ENCODE measurements at places on chromosomes 6 and 20.

DNA sequence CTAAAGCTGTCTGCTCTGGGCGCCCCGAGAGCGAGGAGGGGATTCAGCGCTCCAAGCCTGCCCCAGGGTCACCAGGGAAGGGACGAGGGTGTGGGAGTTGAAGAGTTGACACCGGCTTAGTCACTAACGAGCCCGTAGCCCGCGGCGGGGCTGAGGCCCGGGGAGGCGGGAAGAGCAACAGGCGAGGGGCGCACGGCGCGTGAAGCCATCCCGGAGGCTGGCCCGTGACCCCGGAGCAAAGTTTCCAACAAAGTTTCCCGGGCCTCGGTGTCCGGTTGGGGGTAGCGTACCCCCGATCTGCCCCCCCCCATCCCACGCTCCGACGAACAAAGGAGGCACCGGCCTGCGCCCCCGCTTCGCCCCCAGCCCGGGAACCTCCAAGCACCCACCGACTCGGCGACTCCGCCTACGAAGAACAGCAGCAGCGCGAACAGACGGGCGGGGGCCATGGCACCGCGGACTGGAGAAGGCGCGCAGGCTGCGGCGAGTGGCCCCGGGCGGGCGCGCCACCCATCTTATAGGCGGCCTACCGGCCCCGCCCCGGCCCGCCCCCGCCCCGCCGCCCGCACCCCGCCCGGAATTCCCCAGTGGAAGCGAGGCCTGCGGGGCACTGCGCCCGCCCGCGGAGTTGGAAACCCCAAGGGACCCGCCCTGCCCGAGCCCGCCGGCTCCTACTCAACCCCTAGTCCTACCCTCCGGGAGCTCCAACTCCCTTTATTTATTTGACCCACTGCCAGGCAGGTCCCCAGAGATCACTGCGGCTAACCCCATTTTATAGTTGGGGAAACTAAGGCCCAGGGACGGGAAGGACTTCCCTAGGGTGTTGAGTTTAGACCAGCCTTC, at the start of gene SDC4:
SDC4 (minus strand) TSS at position 489 of the 843 bp plus-strand sequence; CDS start at position 449, 40 bp downstream.
- DNase-seq = peak; percentile 76

- DNase-seq = no peak
Observed at GRCh38 chr6:32785781-32786533, 22.6 kb upstream of the HLA-DQB2 start.

DNA sequence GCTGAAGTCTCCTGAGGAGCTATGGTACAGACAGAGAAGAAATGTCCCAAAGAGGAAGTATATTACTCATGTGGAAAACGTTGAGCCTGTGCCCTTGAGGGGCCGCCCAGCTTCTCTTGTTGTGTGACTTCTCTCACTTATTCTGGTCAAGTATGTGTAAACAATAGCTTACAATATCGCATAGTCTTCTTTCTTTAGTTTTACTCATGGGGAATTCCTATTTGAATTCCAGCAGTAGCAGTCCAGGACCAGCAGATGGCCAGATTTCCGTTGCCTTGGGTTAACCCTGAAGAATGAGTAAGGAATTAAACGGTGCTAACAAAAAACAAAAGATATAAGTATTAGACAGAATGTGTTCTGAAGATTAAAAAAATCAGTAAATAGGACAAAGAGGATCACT, 522.0 kb upstream of the GJE1 start:
- no peak for DNase-seq

DNA sequence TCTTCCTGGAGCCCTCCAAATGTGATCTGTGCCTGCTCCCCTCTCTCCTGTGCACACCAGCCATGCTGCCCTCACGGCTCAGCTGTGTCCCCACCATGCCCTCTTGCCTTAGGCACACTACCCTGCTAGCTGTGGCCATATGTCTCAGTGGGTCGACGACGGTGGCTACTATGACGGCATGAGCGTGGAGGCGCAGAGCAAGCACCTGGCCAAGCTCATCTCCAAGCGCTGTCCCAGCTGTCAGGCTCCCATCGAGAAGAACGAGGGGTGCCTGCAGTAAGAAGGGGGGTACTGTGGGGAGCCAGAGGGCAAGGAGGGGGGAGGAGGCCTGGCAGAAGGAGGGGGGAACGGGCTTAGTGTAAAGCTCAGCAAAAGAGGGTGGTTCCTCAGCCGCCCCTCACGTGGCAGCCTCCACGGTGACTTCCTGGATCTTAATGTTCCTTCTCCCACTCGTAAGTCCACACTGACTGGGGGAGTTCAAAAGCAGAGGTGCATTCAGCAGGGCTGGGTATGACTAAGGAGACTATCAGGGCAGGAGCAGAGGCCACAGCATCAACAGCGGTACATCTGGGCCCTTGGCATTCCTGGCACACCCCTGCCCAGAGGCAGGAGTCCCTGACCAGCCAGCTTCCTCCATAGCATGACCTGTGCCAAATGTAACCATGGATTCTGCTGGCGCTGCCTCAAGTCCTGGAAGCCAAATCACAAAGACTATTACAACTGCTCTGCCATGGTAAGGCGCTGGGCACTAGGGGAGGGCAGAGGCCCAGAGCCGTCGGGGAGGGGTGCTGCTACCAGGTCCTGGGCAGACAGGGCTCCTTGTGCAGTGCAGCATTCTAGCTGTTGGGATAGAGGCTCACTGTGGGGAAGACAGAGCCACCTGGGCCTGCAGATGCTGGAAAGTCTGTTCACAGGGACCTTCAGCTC, 8.0 kb downstream of the DNPH1 start:
- DNase-seq = no peak

- no peak for DNase-seq
Observed at GRCh38 chr6:12490351-12490903, 200.3 kb downstream of the EDN1 start.

- peak; percentile 20 for DNase-seq
Observed at GRCh38 chr20:17622086-17622850, 52.4 kb downstream of the DSTN start.

- peak; percentile 68 for DNase-seq
Observed at GRCh38 chr6:135183002-135183531, 2.0 kb downstream of the MYB start.

- DNase-seq = no peak
Observed at GRCh38 chr6:84685983-84686584, 78.3 kb downstream of the TBX18 start.

GRCh38 chr20:57610261-57610952, 9.8 kb downstream of the ZBP1 start:
- DNase-seq = peak; percentile 13

DNA sequence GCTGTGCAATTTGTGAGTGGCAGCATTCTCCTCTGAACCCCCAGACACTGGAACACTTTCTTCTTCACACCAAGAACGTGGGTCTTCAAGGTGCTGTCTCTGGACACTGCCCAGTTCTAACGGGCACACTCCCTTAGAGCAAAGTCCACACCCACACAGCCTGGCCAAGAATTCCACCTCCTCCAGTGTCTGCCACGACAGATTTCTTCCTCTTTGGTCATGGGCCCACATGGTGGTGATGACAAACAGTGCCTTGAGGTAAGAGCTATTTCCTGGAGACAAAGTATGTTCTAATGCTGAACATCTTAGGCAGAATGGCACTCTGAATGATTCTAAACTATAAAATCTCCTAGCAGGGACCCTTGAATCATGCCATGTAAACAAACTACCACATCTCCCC, 25.5 kb upstream of the SSTR4 start:
- no peak for DNase-seq

DNA sequence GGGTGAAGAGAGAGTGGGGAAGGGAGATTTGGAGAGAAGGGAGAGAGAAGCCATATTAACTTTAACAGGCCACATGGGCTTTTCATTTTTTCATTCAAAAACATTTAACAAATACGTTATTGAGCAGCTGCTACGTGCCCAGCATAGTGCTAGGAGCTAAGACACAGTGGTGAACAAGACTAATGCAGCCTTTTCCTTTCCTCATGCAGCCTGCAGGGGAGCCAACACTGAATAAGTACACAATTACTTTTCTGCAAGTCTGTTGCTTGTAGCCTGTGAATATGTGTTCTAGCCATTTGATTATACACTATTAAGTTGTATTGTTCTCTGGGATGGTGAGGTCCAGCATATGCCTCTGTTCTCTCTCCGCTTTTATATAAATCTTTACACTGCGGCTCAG, 1.9 kb upstream of the BLOC1S5 start:
- DNase-seq = no peak

- no peak for DNase-seq
Observed at GRCh38 chr6:6105472-6106036, 98.8 kb upstream of the NRN1 start.

GRCh38 chr6:9173229-9173628, 737.9 kb upstream of the SLC35B3 start:
- no peak for DNase-seq

DNA sequence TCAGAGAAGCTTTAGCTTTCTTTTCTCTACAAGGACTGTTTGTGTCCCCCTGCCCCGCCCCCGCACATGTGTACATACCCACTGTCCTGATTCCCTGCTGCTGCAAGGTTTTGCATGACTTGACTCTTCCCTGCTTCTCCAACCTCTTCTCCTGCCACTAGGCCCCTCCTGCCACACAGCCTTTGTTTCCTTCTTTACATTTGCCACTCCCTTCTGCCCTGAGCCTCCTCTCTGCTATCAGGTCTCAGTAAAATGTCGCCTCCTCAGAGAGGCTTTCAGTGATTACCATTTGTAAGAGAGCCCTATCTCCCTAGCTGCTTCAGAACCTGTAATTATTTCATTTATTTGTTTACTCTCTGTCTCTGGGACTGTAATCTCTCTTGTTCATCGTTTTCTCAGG, 56.4 kb upstream of the VSTM2L start:
- DNase-seq = no peak

DNA sequence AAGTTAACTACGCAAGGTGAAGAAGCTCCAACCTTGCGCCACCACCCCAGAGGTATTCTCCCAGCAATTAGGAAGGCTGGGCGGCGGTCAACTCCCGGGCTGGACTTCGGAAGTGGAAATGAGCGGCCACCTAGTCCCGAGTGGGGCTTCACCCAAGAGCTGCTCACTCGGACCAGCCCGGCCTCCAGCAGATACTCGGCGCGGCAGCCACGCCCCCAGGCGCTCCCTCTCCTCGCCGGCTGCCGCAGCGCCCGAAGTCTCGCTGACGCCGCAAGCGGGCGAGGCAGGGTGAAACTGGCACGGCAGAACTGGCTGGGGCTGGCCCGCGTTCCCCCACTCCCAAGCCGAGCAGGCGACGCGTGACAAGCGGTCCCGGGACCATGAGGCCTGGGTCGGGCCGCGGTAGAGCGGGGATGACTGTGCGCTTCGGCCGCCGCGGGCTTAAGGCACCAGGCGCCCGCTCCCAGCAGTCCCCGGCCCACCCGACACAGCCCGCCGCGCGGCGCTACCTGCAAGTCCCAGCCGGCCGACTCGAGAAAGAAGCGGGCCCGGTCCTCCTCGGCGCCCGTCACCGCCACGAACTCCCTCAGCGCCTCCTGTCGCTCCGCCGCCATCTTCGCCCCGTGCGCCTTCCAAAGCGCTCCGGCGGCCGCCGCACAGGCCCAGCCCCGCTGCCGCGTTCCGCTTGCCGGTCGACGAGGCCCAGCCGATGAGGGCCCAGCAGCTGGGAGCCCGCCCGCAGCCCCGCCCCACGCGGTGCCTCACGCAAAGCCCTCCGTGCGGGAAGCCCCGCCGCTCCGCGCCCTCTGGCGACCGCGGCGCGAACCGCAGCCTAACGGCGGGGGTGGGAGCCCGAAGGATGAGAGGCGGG, at the start of gene NSFL1C:
NSFL1C (minus strand) TSS at position 639 of the 871 bp plus-strand sequence; CDS start at position 614, 25 bp downstream.
- peak; percentile 98 for DNase-seq

DNA sequence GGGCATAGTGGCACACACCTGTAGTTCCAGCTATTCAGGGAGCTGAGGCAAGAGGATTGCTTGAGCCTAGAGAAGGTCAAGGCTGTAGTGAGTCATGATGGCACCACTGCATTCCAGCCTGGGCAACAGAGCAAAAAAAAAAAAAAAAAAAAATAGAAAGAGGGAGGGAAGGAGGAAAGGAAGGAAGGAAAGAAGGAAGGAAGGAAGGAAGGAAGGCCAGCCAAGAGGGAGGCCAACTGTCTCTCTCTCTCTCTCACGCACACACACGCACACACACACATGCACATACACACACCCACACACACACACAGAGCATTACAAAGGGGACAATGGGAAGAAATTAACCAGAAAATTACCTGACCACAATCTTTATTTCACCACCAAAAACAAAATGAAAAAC, 50.6 kb upstream of the COL9A1 start:
- DNase-seq = no peak

DNA sequence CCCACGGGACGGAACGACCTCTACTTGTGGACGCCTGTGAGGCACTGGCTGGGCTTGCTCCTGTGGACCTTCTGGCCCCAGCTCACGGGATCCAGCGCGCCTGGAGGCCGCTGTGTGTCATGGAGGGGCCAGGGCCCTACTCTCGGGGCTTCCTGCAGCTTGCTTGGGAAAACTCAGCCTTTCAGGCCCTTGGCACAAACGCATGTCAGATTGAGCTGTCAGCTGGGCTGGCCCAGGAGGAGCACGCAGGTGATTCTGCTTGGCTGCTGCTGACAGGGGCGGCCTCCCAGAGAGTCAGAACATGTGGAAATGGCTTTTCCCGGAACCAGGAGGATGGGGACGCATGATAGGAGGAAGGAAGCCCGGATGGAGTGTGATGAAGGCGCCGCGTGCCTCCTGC, 39.7 kb downstream of the TMEM181 start:
- DNase-seq = no peak

- DNase-seq = no peak
Observed at GRCh38 chr20:14821251-14821650, 483.8 kb upstream of the FLRT3 start.

- no peak for DNase-seq
Observed at GRCh38 chr6:135920689-135921088, 69.2 kb downstream of the PDE7B start.

- DNase-seq = no peak
Observed at GRCh38 chr6:9192405-9192909, 757.1 kb upstream of the SLC35B3 start.

DNA sequence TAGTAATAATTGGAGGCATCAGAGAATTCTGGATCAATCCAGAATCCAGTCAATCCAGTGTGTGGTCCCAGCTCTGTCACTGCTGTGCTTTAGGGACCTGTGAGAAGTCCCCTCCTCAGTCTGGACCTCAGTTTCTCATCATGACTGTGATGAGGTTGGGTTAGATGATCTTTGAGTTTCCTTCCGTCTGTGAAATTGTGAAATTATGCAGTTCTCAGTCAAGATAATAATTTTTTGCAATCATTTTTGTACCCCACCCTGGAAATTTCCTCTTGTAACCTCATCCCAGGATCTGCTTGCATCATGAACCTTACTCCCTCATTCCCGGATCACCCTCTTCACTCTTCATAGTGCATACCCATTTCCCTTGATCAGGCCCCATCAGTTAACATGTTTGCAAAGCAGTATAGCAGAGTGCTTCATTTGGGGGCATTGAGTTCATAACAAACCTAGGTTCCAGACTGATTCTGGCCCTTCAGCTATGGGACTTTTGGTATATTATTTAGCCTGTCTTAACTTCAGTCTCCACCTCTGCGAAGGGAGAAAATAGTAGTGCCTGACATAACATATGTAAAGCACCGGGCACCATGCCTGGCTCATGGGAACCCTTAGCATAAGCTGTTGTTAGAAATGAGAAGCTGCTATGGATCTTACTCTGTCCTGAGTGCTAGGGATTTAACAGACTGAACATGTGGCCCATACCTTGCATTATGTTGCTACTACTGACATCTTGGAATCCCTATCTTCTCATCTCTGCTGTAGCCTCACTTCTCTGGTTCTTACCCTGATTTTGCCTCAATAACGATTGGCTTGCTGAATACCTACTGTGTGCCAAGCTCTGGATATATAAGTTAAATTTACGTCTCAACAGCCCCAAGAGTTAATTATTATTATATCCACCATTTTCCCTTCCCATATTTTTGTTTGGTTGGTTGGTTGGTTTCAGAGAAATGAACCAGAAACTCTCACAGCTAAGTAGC, 1.3 kb downstream of the ZNF76 start:
- DNase-seq = no peak

- DNase-seq = no peak
Observed at GRCh38 chr6:24689964-24690363, 23.1 kb downstream of the ACOT13 start.

Data from activated CD4-positive, CD25-positive, alpha-beta regulatory T cell treated with anti-CD3 and anti-CD28 coated beads, Interleukin-2, amount 50 U/mL, for 72 hours (primary cell).